Stimulated activated CD8-positive, alpha-beta memory T cell treated with anti-CD3 and anti-CD28 coated beads, Interleukin-2, amount 100 ng/mL, for 1 hour (primary cell): ENCODE measurements at places on chromosomes 1 and 21.

- no peak for DNase-seq
These were observed 7.8 kb downstream of the RASAL2 start for GRCh38 chr1:178101654-178102053.

GRCh38 chr1:1768249-1768992 lies 9.8 kb downstream of the NADK start:
- DNase-seq: no peak

DNA sequence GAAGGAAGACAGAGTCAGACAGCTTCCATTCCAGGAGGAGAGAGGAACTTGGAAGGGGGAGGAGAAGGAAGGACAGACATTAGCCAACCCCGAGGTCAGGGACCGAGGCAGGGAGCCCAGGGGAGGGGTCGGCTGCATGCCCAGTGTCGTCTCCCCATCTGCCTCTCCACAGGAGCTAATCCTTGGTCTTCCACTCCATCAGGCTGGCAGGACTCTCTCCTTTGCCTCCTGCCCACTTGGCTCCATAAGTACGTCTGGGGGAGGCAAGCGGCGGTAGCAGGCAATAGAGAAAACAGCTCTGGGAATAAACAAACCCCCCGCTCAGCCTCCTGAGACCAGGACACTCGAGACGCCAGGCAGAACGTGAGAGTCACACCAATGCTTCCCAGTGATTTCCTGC lies 71.3 kb downstream of the GRIK3 start:
- DNase-seq: no peak

- DNase-seq: no peak
These were observed 30.6 kb upstream of the CACNA1E start for GRCh38 chr1:181452746-181453145.

DNA sequence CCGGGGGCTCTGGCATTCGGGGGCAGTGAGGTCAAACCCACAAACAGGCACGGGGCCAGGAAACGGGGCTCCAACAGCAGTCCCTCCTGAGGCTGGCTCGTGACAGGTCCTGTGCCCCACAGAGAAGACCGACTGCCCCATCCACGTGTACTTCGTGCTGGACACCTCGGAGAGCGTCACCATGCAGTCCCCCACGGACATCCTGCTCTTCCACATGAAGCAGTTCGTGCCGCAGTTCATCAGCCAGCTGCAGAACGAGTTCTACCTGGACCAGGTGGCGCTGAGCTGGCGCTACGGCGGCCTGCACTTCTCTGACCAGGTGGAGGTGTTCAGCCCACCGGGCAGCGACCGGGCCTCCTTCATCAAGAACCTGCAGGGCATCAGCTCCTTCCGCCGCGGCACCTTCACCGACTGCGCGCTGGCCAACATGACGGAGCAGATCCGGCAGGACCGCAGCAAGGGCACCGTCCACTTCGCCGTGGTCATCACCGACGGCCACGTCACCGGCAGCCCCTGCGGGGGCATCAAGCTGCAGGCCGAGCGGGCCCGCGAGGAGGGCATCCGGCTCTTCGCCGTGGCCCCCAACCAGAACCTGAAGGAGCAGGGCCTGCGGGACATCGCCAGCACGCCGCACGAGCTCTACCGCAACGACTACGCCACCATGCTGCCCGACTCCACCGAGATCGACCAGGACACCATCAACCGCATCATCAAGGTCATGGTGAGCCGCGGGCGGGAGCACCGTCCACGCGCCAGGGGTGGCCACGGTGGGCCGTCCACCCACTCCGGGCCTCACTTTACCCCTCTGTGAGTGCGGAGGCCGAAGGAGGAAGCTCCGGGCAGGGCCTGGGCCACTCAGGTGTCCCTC lies 14.2 kb downstream of the COL6A2 start:
- no peak for DNase-seq

DNA sequence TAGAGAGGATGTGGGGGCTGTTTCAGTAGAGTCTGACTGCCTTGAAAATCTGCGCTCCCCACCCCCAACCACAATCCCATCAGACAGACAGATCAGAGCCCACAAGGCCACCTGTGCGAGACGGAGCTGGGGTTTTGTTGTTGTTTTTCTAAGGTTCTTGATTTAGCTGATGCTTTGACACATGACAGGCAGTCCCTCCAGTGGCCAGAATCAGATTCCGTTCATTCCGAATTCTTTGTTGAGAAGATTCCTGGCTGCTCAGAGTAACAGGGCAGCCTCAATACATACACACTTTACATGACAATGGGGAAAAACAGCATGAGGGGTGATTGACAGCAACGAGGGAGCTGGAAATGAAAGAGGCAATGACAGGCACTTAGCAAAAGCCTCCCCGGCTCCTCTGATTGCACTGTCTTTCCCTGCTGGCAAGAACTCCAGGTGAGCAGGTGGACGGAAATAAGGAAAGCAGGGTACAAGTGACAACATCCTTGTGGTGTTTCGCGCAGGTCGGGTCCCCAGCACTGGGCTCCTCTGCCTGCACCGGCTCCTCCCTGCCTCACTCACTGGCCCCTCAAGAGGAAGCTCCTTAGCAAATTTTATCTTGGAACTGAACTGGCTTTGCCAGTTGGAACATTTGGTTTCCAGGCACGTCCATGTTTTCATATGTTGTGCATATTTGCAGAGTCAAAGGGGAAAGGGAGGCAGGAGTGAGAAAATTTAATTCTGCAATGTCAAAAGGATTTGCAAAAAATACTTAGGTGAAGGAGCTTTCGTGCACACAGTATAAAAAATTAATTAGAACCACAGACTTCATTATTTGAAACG lies 148.7 kb downstream of the PGBD5 start:
- no peak for DNase-seq

- DNase-seq: no peak
These were observed 30.2 kb downstream of the USP1 start for GRCh38 chr1:62467092-62467491.

DNA sequence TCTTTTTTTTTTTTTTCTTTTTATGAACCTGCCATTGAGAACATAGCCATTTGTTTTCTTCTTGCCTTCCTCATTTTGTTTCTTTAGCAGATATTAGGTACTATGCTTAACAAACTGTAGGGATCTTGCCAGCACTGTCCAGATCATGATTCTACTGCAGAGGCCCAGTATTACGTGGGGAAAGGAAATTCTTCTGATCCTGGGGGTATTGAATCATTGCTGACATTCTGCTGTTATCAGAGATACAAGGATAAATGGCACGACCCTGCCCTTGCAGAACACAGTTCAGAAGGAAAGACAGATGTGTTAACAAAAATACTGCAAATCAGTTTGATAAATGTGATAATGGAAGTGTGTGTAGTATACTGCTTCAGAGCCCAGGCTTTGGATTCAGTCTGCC lies 56.2 kb downstream of the BTBD8 start:
- no peak for DNase-seq

- no peak for DNase-seq
These were observed 215.9 kb downstream of the TOMM20 start for GRCh38 chr1:234912548-234913277.

DNA sequence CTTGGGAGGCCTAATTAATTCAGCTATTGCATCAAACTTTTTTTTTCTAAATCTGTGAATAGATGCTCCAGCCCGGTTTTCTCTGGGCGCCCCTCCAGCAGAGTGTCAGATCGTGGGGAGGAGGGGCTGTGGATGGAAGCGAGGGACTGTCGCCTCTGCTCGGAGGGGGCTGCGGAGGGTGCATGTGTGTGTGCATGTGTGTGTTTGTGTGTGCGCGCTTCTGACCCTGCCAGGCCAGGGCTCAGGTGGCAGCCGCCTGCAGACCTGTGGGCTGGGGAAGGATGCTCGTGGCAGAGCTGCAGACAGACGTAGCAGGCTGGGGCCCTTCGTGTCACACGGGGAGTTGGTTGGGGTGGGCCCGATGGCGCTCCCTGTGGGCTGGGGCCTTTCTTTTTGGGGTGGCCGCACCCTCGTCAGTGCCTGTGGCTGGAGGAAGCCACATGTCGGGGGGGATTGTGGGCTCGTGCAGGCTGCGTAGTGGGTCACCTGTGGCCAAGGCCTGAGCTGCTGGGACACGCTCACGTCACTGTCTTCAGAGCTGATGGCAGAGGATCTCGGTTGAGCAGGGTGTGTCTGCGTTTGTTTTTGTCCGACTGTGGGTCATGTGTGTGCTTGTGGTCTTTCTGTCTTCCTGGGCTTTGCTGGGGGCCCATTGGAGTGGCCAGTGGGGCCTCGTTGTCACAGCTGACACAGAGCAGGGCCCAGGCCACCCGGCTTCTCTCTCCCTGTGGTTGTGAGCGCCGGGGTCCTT lies 2.8 kb downstream of the SKI start:
- no peak for DNase-seq

DNA sequence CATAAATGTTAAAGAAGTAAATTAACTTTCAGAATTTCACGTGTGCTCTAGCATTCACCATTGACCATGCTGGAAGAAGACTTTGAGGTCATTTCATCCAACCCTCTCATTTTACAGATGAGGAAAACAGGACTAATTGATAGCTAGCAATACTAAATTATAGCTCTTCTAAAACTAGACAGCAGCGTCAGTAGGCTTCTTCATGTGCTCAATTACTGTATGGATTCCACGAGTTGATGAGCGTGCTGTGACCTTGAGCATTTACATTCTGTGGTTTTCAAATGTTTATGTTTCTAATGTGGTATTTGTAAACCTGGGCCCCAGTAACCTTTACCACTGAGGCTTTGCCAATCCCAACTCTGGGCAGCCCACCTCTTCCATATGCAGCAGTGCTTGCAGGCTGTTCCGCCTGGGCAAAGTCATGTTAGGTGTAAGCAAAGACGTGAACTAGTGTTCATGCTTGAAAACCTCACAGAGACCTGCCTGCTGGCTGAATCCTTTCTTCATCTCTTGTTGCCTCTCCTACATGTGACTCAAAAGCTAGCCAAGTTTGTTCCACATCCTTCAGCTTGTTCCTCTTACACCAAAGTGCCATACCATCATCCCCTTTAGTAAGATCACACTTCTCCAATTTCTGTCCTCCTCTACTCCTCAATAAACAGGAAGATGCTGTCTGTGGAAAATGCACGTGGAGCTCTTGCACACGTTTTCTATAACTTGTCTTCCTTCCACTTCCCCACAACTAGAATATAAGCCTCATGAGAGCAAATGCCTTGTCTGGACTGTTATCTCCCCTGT lies 17.2 kb downstream of the KCNJ15 start:
- no peak for DNase-seq

DNA sequence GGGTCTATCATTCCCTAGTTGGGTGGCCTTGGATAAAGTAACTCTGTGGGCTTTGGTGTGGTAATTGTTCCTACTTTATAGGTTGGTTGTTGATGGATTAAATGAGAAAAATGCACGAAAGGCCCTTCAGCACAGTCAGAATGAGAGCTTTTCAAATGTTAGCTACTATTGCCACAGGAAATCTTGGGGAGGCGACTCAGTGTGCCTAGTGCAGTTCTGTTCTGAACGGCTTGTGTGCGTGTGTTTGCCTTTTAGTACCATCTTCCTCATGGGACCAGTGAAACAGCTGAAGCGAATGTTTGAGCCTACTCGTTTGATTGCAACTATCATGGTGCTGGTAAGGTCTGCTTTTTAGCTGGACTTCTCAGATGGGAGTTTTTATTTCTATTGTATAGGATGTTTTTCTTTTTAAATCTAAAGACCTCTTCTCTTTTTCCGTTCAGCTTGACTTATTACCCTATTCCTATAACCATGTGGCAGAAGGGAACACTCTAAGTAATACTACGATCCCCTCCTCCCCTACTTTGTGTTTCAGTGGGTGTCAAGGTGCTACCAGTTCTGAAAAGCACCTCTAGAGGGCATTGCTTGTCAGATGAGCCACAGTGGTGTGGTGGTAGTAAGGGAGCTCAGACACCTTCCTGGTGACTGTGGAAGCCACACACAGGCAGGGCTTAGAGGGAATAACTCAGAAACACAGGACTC lies 9.2 kb downstream of the SFT2D2 start:
- DNase-seq: no peak

DNA sequence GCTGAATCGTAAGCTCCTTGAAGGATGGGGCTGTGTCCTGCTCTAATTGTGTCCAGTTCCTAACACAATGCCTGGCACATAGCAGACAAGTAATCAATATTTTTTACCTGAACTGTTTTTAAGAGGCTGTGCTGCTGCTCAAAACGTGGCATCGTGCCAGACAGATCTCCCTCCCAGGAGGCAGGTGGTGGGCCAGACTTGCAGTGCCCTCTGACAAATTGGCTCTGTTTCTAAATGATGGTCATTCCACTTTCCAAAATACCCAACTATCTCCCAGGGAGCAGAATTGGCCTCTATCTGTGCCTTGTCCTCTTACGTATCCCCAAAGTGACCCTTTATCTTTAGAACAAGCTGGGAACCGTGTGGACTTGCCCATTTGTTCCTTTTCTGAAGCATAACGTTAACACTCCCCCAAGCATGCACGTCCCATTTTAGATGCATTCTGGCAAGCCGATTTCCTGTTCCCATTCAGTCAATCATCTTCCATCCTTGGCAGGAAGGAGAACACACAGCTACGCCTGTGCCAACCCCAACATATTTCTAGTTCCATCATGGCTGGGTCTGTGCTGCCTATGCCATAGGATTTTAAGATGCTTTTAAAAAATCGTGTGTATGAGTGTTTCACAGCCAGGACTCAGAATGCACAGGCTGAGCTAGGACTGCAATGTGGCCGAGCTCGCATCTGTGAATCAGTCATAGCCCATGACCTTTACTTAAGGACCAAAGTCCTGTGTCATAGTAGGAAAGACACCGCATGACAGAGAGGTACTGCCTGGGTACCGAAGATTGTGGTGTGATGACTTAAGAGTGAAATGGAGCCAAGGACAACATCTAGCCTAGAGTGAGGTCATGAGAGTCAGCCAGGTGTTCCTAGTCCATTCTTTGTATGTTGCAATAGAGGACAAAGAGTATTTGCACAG lies 408.6 kb downstream of the PRDM2 start:
- no peak for DNase-seq

DNA sequence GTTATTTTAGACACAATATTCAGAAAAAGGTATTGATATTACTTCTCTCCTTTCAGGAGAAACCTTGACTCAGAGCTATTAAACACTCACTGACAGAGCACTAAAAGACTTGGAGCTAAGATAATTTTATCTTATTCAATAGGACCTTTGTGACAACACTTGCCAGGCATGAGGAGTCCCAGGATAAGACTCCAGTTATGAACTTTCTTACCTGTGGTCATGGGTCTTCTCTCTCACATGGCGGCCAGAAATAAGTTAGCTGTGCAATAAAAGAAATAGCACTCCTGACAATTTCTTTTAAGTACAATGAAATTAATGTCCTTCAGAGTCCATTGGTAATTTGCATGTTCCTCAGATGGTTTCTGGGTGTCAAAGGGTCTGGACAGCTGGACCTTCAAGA lies 382.1 kb downstream of the BRINP3 start:
- no peak for DNase-seq

- DNase-seq: no peak
These were observed 253.1 kb upstream of the FGGY start for GRCh38 chr1:59043796-59044195.

DNA sequence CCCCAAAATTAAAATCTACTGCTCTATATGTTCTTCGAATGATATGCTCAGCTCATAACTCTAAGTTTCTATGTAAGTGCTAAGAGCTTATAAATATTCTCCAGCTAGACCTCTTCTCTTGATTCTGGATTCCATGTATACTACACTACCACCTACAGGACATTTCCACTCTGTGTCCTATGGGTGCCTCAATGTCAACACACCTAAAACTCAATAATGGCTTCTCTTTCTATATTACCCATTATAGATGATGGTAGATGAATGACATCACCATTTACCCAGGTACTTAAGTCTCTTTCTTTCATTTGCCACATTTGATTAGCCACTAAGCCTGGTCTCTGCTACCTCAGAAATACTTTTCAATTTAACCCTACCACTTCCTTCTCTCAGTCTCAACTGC lies 41.3 kb downstream of the TBX19 start:
- DNase-seq: no peak
